ENCODE measurements at places on chromosomes 2 and 18.

DNA sequence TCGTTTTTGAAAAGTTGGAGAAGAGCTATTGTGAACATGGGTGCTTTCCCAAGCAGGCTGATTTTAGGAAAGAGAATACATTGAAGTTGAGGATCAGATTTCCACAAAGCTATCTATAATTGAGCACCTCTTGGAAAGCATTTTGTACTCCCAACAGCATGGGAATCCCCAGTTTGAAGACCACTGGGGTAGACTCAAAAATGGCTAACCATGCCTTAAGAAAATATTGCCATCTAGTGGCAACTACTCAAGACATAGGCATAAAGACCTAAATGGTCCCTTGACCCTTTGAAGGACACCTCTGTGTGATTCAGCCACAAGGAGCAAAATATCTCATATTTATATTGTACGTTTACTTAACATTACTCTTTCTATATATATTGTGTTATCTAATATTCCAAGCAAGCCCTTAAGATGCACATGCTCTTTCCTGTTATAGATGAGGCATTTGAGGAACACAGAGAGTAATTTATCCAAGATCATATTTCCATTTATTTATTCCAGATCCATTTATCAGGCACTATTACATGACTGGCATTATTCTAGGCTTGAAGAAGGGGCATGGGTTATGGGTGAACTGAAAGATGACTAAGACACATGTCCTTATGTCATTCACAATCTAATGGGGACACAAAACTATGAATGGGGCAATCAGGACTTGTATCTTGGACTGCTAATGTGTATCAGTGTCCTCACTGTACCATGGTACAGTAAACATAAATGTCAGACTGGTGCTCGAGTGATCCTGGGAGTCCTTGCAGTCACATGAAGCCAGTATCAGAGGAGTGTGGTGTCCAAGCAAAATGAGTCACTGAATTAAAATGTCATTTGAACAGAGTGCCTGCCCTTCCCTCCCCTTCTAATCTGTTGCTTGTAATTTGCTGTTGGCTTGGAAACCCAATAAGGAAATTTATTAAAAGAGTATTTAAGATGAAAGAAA lies 121.0 kb upstream of the XPO1 start:
- peak; percentile 16 for DNase-seq

- DNase-seq: no peak
These were observed 78.8 kb upstream of the SMAD2 start for GRCh38 chr18:48009116-48009745.

DNA sequence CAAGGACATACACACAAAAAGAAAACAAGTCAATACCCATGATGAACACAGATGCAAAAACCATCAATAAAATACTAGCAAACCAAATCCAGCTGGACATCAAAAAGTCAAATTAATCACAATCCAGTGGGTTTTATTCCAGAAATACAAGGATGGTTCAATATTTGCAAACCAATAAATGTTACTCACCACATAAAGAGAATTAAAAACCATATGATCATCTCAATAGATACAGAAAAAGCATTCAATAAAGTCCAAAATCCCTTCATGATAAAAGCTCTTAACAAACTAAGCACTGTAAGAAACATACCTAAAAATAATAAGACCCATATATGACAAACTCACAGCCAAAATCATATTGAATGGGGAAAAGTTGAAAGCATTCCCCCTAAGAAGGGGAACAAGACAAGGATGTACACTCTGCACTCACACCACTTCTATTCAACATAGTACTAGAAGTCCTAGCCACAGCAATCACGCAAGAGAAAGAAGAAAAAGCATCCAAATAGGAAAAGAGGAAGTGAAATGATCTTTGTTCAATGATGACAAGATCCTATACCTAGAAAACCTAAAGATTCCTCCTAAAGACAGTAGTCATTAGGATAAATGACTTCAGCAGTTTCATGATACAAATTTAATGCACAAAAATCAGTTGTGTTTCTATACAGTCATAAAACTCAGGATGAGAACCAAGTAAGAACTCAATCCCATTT lies 62.6 kb downstream of the TRAPPC8 start:
- no peak for DNase-seq

GRCh38 chr2:39145906-39146421 lies 25.1 kb upstream of the SOS1 start:
- DNase-seq: no peak

DNA sequence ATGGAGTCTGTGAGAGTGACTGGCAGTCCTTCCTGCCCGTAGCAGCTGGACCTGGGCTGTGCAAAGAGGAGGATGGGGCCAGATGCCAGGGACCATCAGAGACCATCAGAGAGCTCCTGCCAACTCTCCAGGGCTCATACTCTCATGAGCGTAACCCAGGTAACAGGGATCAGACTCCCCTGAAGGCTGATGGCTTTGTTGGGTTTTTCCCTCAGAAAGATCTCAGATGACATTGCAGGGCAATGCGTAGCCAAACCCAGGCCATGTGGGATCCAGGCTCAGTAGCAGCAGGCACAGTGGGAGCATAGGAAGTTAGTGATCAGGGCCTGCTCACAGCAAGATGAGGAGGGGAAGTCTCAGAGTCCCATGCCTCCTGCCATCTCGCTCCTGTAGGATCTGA lies 218.0 kb downstream of the LOXHD1 start:
- DNase-seq: no peak

DNA sequence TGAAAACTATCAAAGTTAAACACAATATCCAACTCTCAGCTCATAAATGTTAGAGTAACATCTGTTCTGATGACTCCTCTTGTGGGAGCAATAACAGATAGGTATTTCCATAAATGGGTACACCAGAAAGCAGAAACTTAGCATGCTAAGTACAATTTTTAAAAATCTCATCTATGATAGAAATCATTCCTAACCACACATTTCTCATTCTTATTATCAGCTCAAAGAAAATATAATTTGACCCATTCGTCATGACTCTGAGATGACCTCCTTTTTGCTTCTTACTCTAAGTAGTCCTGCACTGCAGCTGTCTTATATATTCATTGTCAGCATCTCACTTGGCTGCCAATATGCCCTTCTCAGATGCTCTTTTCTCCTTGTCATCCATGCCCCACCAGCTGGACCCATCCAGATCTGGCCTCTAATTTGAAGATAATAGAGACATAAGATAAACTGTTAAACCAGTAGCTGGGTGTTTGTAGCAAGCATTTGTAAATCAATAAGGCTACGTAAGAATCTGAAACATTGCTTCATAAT lies 298.3 kb downstream of the KCNS3 start:
- no peak for DNase-seq

GRCh38 chr2:44799105-44799504 lies 142.4 kb upstream of the SIX3 start:
- no peak for DNase-seq

Measured in GF-D8 (cell line).